ENCODE measurements at places on chromosomes 6 and 20.

GRCh38 chr6:6801005-6801335 lies 212.4 kb downstream of the LY86 start:
- no peak for DNase-seq

DNA sequence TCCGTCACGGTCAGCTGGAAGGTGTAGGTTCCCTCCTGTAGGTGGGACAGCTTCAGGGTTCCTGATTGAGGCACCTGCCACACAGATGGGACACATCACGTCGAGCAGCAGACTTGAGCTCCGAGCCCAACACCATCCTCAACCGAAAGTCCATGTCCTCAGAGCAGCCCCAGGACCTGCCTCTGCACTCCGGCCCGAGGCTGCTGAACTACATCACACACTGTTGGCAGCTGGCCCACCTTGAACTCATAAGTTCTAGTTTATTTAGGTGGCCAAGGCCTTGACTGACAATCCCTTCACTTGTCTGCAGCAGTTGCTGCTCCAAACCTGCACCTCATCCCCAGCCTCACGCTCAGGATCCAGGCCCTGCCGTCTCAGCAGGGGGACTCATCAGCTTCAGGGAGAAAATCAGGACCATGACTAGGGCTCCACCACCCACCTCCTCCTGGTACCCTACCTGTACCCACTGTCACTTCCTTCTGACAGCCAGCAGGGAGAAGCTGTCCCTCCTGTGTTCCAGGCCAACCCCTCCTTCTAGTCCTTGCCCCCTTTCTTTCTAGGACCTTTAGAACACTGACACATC lies 21.0 kb downstream of the LRP11 start:
- no peak for DNase-seq

DNA sequence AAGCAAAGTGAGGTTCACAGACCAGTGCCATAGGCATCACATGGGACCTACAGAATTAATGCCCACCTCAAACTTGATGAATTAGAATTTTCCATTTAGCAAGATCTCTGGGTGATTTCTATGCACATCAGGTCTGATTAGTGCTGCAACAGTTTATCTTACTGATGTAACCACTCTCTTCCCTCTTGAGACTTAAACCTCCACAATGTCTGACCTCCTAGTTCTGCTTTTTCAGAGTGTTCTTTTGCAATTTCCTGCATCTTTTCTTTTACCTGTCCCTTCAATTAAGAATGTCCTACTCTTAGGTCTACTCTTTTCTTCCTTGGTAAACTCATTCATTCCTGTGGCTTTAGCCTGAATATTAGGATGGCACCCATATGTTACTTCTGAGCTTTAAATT lies 615.3 kb downstream of the TFAP2A start:
- DNase-seq = no peak

DNA sequence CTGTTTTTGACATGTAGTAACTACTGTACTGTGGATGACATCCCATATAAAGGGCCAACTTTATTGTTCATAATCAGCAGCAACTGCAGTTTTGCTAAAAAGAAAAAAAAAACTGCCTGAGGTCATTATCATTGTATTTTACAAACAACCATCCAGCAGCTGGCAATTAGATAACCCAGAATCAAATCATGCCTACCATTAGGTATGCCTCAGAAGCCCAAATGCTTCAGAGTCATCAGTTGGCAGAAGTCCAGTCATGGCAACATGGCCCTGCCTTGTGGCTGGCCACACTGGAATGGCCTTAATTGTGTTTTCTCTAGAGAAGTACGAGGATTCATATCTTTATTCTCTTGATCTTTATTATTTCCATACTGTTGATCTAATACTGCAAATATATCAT lies 462.4 kb upstream of the NRSN1 start:
- DNase-seq = no peak

DNA sequence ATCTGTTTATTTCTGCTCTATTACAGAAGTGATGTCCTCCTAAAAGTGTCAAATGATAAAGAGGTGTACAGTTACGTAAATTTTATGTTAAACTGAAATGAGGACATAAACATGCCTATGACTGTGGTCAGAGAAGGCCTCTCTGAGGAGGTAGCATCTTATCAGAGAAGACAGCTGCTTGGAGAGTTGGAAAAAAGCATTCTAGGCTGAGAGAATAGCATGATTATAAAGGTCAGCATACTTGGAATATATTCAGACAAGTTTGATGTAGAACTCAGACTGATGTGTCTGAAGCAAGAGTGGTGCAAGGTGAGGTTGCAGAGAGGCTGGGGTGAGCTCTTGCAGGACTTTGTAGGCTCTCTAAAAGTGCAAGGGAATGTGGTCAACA lies 3.1 kb upstream of the PCNA start:
- DNase-seq = no peak

DNA sequence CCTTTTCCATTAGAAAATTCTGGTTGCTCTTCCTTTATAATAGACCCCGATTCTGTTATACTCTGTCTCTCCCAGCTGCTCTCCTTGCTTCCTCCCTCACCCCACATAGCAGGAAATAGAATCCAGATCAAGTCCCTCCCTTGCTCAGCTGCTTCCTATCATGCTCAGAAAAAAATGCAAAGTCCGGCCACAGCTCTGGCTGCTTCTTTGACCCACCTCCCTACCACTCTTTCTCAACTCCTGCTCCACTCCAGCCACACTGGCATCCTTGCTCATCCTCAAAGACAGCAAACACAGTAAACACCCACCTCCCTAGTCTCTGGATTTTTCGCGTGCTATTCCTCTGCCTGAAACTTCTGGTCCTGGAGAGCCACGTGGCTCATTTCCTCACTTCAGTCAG lies 9.1 kb upstream of the SLC22A16 start:
- no peak for DNase-seq

- no peak for DNase-seq
Measured at GRCh38 chr6:27470023-27470422, 2.9 kb downstream of the ZNF184 start.

- no peak for DNase-seq
Measured at GRCh38 chr20:35674921-35675320, 10.2 kb upstream of the CPNE1 start.

- DNase-seq = no peak
Measured at GRCh38 chr20:36425166-36425565, 116.2 kb upstream of the MYL9 start.

- DNase-seq = no peak
Measured at GRCh38 chr6:134523051-134523450, 205.1 kb upstream of the SGK1 start.

GRCh38 chr6:80767808-80768207 lies 661.3 kb downstream of the BCKDHB start:
- DNase-seq = no peak

DNA sequence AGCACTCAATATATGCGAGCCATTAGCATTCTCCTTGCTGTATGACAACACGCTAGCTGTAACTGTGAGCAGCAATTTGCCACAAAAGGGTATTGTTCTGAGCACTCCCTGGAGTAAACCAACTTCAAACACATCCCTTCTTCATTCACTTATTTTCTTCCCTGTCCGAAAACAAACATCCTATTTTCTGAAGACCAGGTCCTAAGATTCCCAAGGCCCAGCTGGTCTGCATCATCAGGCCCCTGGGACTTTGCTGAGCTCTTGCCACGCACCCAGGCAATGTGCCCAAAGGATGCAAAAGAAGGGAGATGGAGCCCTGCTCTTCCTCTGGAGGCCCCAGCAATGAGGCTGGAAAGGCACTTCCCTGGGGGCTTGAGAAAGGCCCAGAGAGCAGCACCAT lies 118.1 kb downstream of the PREX1 start:
- DNase-seq = no peak

DNA sequence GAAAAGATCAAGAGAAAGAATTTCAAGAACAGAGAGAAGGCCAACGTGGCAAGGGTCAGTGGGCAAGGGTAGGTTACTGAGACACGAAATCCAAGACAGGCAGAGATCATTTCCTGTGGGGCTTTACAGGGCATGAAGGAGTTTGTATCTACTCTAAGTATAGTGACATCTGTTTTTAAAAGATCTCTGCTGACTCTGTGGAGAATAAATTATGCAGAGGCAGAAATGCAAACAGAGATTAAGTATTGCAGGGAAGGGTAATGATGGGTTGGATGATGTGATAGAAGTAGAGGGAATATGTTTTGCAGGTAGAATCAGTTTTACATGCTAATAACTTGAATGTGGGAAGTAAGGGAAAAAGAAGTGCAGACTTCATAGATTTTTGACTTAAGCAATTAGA lies 243.5 kb downstream of the FRK start:
- no peak for DNase-seq

GRCh38 chr20:13213335-13213734 lies 7.7 kb upstream of the ISM1 start:
- DNase-seq = no peak

DNA sequence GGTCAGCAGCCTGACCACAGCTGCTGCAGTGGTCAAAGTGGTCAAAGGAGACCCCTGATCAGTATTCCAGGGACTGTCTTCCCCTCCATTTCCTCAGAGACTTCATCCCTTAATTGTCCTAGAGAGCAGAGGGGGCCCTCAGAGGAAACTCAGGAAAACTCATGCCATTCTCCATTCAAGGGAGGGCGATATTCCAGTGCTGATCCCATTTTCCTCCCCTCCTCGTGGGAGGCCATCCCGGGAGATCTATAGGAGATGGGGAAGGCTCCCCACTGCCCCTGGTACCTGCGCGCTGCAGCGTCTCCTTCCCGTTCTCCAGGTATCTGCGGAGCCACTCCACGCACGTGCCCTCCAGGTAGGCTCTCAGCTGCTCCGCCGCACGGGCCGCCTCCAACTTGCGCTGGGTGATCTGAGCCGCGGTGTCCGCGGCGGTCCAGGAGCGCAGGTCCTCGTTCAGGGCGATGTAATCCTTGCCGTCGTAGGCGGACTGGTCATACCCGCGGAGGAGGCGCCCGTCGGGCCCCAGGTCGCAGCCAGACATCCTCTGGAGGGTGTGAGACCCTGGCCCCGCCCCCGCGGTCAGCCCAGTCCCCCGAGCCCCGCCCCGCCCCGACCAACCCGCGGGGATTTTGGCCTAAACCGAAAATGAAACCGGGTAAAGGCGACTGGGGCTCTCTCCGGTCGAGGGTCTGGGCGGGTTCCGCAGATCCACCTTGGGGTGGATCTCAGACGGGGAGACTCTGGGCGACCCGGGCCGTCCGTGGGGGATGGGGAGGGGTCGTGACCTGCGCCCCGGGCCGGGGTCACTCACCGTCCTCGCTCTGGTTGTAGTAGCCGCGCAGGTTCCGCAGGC lies 878 bp downstream of the HLA-C start:
- peak; percentile 55 for DNase-seq

DNA sequence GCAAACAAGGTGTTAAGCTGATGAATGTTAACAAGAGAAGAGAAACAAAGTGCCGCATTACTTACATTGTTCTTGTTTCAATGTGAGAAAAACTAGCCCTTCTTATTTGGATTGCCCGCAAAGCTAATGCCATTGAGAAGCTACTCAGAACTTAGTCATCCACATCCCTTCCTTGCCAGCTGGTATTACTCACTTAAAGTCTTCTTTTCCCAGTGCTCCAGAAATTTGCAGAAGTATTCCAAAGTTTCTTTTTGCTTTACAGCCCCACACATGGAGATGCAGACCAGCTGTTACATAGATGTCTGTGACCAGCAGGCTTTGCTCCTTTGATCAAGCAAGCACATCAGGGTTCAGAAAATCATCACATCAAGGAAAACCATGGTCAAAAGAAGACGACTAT lies 529.0 kb downstream of the TBC1D32 start:
- DNase-seq = no peak

- DNase-seq = no peak
Measured at GRCh38 chr6:114431641-114432040, 88.8 kb upstream of the HS3ST5 start.

DNA sequence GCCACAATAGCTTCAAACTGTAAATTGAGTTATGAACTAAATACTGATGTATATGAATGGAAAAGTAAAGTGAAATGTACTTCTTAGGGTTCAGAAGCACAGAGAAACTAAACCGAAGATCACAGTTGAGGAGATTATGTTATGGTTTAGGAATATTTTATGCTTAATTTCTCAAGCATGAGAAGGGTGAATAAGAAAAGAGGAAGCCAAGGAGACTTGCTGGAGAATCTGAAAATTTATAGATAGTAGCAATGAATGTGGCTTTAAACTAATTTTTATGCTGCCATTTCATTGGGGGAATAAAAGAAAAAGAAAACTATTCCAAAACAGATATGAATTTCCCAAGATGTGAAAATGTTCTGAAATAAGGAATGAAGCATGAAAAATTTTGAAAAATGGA lies 5.6 kb downstream of the ANKS1A start:
- no peak for DNase-seq

DNA sequence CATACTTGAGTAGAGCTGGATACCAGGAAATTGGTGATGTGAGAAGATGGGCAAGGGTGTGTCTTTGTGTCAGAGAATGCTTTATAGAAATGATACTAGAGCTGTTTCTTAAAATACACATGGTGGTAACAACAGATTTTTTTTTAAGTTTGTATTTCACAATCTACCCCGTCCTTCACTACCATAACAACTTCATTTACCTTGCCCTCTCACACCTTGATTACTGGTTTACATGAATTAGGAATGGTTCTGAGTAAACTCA lies 45.4 kb downstream of the RARS2 start:
- DNase-seq = no peak

DNA sequence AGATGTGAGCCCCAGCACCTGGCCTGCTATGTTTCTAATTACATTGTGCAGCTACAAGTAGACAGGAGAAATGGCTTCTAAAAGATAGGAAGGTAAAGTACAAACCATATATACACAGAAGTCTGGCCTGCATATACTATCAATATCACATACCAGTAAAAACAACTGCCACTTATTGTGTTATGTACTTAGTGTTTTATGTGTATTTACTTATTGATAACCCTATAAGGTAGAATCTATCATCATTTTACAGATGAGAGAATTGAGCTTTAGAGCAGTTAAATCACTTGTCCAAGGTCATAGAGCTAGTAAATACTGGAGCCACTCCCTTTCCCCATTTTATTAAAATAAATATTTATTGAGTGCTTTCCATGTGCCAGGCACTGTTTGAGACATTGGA lies 102.4 kb upstream of the PRDM1 start:
- no peak for DNase-seq

- DNase-seq = no peak
Measured at GRCh38 chr6:53492860-53493634, 51.9 kb downstream of the GCLC start.

- DNase-seq = no peak
Measured at GRCh38 chr20:57707849-57708693, 1.7 kb downstream of the PMEPA1 start.

DNA sequence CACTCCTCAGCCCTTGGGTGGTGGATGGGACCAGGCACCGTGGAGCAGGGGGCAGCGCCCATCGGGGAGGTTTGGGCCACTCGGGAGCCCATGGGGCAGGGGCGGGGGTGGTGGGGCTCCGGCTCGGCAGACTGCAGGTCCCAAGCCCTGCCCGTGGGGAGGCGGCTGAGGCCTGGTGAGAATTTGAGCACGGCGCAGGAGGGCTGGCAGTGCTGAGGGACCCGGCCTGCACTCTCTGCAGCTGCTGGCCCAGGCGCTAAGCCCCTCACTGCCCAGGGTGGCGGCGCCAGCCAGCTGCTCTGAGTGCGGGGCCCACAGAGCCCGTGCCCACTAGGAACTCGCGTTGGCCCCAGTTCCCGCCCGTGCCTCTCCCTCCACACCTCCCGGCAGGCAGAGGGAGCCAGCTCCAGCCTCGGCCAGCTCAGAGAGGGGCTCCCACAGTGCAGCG lies 182.1 kb upstream of the OPRM1 start:
- no peak for DNase-seq

Data from T-helper 22 cell (primary cell).